ENCODE measurements at places on chromosomes 7 and 10.

DNA sequence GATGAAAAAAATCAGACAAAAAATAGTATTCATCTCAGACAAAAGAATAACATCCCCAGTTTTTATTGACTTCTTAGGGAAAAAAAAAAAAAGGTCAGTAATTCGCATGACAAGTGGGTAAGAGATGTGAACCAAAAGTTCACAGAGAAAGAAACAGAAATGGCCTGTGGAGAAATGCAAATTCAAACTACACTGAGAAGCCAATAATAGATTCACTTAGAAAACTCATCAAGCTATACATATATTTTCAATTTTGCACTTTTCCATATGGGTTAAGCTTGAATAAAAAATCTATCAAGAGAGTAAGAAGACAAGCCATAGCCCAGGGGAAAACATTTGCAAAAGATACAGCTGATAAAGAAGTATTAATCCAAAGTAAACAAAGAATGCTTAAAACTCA, 28.0 kb downstream of the HERC4 start:
- DNase-seq: no peak

GRCh38 chr7:2632733-2633537, 1.1 kb downstream of the TTYH3 start:
- DNase-seq: peak; percentile 16

GRCh38 chr7:88442413-88442812, 135.7 kb upstream of the STEAP4 start:
- no peak for DNase-seq

DNA sequence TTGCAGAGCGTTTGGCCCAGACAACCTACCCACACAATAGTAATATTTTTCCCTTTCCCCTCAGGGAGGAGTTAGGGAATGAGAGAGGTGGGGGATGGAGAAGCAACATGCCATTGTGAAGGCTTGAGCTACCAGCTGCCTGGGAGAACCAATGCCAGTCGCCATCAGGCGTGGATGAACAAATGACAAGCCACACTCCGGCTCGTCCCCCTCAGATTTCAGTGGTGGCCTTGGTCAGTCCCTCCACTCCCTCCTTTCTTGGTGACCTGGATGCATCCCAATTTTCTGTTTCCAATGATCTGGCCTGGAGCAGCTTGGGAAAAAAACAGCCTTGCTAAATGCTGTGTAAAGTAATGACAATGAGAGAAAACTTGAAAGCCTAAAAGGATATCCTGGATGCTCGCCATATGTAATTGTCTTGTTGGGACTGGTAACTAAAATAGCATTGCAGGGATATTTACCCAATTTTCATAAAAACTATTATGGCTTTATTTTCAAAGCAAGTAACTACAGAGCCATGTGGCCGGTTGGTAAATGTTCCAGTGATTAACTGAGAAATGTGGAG, 110.7 kb downstream of the ICA1 start:
- DNase-seq: no peak

- peak; percentile 12 for DNase-seq
Measured at GRCh38 chr7:30510124-30511075, 5.8 kb upstream of the GGCT start.

- DNase-seq: no peak
Measured at GRCh38 chr7:91945476-91945875, 4.8 kb downstream of the AKAP9 start.

DNA sequence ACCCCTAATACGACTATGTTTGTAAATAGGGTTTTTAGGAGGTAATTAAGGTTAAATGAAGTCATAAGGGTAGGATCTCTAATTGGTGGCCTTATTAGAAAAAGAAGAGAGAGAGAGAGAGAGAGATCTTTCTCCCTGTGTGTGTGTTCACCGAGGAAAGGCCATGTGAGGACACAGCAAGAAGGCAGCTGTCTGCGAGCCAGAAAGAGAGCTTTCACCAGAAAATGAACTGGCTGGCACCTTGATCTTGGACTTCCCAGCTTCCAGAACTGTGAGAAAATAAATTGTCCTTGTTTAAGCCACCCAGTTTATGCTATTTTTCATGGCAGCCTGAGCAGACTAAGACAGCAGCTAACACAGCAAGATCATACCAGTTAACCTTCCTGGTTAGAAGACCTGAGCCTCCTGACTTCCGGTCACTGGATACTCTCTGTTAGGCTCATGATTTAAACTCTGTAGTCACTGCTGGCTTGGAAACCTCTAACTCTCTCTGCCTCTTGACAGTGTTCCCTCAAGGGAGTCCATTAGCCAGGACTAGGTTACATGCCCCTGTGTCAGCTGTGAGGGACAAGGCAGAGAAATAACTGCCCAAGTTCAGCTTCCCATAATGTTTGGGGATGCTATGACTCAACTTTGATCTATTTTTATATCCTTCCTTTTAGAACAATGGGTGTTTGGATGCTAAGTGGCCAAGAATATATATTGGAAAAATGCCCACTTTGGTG, 102.3 kb downstream of the DYNC1I1 start:
- no peak for DNase-seq

DNA sequence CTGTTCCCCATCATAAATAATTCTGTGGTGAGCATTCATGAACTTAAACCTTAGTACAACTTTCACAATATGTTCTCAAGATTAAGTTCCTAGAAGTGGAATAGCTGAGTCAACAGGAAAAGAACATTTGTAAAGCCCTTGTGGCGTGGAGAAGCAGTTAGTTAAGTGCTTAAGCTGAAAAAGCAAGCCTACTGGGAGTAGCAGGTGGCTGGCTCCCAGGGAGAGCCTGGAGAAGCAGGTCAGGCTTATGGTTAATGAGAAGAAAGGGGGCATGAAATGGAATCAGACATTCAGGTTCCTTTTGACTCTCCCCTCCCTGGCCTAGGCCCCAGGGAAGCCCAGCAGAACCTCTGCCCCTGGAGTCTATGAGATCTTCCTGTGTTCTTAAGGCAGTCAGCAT, 35.3 kb downstream of the VSTM4 start:
- DNase-seq: no peak

DNA sequence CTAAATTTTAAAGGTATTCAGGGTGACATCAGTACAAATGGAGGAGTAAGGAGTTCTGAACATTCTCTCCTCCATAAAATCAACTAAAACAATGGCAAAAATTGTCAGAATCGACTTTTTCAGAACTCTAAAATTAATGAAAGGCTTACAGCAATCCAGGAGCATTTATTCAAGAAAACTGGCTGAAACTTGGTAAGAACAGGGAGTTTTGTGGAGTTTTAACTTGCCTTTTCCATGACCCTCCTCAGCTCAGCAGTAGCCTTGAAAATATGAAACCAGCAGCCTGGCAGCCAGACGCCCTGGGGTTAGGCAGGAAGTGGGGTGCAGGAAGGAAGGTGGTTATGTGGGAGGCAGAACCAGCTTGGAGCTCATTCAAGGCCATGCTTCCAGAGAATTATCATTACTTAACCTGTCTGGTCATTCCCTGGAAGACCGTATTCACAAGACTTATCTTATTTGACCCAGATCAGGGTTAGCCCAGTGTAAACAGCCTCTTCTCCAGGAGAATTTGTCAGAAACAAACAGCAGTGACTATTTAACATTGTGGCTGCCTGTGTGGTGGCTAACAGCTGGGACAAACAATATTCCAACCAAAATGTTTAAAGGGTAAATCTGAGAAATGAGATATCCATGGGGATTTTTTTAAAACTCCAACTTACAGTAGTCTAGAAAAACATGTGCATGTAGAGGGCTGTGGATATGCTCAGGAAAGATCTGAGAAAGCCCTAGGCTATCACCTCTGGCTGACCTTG, 75.7 kb upstream of the MACROH2A2 start:
- DNase-seq: no peak

DNA sequence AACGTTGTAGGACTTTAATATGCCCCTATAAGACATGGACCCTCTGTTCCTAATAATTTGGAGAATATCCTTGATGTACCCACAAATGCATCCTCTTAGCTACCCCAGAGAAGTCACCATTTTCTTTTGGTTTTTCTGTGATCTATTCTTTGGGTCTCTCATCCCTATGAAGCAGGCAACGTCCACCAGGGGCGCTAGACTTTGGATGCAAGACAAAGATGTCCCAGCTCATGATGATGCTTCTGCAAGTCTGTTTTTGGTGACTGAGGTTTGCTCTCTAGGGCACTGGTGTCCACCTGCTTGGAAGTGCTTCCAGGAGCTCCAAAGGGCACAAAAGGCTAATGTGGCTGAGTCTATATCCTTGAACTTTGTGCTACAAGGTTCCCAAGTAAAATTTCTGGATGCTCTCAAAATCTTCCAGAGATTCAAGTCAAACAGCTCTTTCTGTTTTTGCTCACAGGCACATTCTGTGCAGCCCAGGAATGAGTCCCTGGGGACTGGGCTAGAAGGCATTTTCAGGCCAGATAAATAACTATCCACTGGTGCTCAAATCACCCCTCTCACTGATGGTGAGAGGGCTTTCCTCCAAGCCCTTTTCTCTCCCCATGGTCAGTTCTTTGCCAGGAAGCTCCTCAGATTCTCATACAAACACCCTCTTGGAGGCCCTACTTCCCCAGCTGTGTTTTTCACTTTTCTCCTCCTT, 166.4 kb downstream of the C7orf25 start:
- no peak for DNase-seq

GRCh38 chr10:94274142-94274787, 88.5 kb downstream of the NOC3L start:
- no peak for DNase-seq

- DNase-seq: no peak
Measured at GRCh38 chr7:128076796-128077271, 45.6 kb upstream of the LRRC4 start.

GRCh38 chr7:12016439-12016838, 184.4 kb upstream of the THSD7A start:
- no peak for DNase-seq

DNA sequence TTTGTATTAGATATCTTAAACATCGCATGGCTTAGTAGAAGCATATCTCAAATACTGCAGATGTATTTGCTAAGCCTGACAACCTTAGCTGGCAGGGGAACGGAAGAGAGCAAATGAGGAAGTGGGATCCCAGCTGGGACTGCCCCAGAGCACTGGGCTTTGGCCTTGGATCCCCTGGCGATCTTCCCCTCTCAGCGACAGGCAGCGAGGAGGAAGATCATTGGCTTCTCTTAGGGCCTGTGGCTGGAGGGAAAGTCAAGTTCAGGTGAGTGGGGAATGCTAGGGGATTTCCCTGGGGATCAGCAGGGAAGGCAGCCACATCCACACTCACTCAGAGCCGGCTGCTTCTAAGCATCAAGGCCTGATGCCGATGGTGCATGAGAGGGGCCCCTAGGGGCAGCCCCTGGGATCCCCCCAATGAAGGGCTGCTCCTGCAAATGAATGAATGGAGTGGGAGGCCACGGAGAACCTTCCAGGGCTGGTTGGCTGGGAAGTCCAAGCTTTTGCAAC, 42.0 kb downstream of the LYZL2 start:
- no peak for DNase-seq

- no peak for DNase-seq
Measured at GRCh38 chr7:47358944-47359588, 222.8 kb downstream of the TNS3 start.

- no peak for DNase-seq
Measured at GRCh38 chr7:101066141-101066832, 19.0 kb upstream of the TRIM56 start.

DNA sequence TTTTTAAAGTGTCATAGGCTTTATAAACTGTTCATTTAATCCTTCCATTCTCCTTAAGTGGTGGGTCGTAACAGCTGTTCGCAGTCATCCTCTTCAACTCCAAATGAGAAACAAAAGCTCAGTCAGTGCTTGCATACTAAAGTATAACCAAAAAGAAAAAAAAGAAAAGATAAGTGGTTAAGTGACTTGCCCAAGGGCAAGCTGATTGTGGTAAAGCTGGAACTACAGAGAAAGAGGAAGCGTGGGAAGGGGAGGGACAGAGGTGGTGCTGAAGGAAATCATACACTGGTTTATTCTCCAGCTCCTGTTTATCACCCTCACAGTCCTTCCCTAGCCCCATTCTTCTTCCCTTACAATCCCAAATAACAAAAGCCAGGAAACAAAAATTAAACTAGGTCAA, 29.6 kb downstream of the IDE start:
- peak; percentile 1 for DNase-seq

- DNase-seq: no peak
Measured at GRCh38 chr10:11341283-11341960, 270.0 kb downstream of the USP6NL start.

DNA sequence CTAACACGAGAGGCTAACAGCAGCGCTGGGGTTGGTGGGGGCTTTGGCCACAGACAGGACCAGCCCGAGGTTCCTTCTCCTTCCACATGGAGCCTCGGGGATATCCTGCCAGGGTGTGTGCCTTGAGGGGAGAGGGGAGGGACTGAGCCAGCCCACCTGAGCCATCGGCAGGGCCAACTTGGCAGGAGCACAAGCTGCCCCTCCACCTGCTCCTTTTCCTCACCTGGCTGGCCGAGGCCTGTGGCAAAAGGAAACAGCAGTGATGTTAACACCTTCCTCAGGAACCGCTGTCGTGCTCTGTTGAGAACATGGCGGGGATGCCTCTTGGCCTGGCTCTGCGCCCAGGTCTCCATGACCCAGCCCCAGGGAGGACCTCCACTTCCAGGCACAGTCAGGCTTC, 255.1 kb upstream of the PPP2R2D start:
- DNase-seq: no peak

DNA sequence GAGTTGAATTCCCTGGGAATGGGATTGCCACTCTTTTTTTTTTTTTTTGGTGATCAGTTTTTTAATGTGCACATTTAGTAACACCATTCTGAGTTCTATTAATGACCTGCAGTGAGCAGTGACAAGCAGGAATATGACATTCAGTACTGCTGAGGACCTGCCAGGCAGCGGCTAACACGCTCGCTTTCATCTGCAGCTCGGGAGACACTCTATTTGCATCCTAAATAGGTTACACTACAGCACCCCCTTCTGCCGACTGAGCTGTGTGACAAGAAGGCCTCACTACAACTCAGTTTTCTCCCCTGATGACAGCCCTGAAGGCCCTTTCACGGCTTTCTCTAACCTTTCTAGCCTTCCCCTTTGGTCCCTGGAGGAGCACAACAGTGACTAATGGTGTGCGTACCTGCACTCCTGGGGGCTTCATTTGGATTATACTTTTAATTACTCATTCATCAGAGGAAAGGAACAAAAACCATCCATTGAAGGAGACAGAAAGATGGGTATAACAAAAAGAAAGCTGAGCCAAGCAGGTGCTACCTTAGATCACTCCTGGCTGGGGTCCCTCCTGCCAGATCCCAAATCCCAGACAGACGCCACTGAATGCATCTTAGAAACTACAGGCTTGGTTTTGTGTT, 872.4 kb downstream of the LRMDA start:
- DNase-seq: no peak

DNA sequence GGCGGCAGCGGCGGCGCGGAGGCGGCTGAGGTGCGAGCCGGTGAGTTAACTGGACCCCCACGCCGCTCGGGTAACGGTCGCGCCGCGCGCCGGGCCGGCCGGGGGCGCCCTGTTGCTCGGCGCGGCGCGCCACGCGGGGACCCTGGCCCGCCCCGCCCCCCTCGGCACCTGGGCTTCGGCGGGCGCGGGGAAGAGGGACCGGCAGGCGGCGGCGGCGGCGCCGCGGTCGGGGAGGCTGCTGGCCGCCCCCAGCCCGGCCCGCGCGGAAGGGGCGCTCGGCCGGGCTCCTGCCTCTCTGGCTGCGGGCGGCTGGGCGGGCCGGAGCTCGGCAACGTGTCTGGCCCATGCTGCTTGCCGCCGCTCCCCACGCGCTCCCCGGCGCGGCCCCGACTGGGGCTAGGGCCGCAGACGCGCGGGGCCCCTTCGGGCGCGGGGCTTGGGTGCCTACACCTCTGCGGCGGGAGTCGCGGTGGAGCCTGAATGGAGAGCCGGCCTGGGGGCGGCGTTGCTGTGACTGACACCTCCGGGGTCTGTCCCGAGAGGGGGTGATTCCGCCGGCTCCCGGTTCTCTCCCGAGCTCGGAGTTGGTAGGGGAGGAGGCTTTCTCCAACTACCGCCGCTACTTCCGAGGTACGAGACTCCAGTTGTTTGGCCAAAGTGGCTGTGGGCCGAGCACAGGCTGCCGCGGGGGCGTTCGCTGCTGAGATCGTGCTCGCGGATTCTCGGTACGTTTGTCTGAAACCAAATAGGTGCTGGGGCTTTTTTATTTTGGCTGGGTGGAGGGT, 494 bp downstream of the PALS2 start:
- DNase-seq: peak; percentile 28

All from central memory CD4-positive, alpha-beta T cell (primary cell).